ENCODE measurements at places on chromosomes 11 and 22.

GRCh38 chr22:32564170-32565001 is 89.8 kb downstream of the FBXO7 start:
- DNase-seq = no peak

DNA sequence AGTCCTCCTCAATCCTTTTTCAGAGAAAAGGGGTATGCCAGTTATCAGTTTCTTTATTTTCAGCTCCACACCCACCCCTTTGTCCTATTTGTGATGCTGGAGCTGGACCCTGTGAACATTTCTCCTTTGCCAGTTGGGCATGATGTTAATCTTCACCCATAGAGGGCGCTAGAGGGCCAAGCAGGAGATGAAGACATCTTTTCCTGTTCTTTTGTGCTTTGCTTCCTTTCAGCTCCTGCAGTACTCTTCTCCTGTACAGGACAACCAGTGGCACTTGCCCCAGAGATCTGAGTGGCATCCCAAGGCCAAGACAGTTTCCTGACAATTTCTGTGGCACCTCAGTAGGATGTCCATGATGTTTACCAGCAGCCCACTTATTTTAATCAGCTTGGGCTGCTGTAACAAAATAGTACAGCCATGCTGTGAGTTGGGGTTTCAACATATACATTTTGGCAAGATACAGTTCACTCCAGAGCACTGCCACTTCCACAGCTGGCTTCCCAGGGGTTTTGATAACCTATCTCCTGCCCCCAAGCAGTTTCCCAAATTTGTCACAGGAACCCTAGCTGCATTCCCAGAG is 4.6 kb downstream of the SAA2 start:
- peak; percentile 49 for DNase-seq

DNA sequence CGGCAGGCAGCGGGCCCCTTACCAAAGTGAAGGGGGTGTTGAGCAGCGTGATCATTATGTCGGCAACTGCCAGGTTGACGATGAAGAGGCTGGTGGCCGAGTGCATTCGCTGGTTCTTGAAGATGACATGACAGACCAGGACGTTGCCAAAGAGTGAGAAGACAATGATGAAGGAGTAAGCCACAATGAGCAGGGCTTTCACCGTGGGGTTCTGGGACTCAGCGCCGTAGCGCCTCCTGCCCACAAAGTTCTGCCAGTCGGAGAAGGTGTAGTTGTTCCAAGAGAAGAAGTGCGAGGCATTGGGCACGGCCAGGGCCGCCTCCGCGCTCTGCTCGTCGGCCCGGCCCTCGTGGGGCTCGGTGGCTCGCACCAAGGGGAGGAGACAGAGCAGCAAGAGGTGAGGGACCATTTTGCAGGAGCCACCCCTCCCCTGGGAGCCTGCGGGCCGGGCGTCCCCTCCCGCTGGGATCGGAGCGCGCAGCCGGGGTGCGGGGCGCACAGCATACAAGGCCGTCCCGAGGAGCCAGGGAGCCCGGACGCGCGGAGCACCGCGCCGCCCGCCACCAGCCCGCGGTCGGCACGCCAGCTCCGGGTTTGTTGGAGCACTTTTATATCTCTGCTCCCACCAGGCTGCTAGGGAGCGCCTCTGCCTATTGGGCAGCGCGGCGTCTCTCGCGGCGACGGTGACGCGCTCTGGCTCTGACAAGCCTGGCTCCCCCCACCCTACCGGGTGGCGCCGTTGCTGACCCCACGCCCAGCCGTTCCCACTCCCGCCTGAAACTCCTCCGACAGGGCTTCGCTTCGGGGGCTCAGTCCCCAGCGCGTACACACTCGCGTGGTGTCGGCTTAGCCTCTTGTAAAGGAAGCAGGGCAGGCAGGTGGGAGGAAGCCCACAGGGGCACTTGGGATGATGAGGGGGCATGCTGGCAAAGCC is at the start of gene GPR83:
Gene GPR83 (minus strand): TSS at position 581 of the 934 bp plus-strand sequence. CDS start 172 bp downstream, at position 409.
- no peak for DNase-seq

- no peak for DNase-seq
These were observed 77.4 kb downstream of the PICALM start for GRCh38 chr11:85991508-85991907.

GRCh38 chr11:119476666-119477331 is 53.8 kb upstream of the THY1 start:
- DNase-seq = no peak

- peak; percentile 97 for DNase-seq
These were observed 122.6 kb downstream of the APOL5 start for GRCh38 chr22:35840302-35840739.

DNA sequence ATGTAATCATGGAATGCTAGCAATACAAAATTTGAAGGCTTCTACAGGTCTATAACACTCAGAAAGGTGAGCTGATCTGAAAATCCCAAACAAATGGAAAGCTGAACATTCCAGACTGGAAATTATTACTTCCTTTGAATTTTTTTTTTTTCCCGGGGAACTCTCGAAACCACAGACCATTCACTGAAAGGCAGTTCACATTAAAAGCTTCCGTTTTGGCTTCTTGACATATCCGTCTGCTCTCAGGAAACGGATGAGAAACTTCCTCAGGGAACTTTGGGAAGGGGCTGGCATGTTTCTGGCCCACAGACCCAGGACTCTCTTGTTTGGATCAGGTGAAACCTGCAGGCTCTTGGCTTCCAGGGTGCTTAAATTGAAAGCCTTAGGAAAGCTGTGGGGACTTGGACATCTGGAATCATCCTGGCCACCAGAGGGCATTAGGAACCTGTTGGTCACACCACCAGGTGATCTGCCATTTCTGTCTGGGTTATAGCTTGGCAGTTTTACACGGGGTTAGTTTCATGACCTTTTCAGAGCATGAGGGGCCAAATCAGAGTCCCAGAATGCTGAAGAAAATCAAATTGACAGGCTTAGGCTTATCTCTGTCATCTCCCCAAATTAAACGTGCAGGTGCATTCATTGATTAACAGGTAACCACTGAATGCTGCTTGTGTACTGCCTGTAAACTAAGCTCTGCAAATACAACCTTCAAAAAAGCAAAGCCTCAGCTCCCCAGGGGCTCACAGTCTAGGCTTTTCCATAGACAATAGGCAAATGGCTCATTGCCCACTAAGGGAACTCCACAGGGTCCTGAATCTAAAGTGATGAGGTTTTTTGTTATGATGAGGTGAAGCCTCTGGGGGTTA is 22.7 kb upstream of the GRAMD1B start:
- DNase-seq = peak; percentile 47
